T-cell (primary cell): ENCODE measurements at places on chromosomes 4 and X.

GRCh38 chr4:139815778-139816601 is 150.4 kb downstream of the MGST2 start:
- no peak for DNase-seq

DNA sequence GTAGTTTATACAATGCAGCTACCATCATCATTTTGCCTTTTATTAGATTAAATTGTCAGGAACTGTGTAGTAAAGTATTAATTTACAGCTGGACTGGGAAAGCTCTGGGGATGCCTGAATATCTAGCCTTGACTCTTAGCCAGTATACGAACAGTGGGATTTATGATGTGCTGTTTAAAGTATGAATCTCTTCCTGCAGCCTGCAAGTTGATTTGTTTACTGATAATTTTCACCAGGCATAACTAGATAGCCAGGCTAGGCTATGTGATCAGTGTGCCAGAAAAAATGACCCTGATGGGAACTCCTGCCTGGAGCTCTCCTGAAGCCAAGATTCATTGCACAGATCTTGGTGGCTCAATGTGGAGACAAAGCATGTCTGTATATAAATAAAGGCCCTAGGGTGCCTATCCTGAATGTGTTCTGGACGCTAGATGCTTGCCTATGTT is 119.2 kb downstream of the SCLT1 start:
- no peak for DNase-seq

GRCh38 chr4:148025981-148026380 is 294.1 kb downstream of the ARHGAP10 start:
- DNase-seq, result no peak

DNA sequence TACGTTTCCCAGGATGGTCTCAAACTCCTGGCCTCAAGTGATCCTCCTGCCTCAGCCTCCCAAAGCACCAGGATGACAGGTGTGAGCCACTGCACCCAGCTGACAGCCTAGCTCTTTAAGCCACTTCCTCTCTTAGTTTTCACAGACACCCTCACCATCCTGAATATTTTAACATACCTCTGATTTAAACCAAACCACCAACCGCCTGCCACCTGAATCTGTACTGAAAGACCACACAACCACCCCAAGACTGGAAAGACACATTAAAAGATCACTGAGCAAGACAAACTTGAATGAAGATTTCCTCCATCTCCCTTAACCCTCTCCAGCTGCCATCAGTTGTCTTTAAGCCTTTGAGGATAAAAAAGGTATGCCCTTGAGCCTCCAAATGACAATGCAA is 110.6 kb downstream of the SH3KBP1 start:
- peak; percentile 33 for DNase-seq

- no peak for DNase-seq
Observed at GRCh38 chrX:66731398-66731797, 92.5 kb upstream of the EDA2R start.

DNA sequence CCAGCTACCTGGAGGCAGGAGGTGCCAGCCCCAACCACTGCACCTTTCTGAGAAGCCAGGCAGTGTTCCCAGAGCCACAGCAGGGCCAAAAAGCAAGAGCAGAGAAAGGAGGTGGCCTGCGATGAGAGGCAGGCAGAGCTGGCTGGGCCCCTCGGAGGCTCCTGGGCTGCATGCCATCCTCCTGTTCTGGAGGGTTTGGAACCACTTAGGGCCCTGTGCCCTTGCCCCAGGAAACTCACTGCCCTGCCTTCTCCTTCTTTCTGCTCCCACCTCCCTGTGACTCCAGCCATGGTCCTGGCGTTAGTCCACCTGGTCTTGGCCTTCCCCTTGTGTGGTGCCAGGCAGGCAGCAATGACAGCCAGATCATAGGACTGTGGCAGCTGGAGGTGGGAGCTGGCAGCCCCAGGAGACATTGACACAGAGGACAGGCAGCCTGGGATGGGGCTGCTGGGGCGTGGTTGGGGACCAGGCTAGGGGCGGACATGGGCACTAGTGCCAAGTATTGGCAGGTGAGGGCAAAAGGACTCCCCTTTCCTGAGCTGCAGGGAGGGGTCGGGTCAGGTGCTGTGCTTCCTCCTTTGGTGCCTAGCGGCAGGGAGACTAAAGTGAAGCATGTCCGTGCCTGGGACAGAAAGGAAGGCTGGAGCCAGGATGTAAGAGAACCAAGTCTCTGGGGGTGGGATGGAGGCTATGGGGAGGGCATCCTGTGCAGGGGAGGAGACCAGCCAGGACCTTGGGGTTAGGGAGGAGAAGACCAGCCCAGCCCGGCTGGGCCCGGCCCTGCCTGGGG is 1.4 kb downstream of the APLN start:
- DNase-seq, result no peak

- DNase-seq, result no peak
Observed at GRCh38 chr4:12729384-12729783, 754.8 kb downstream of the RAB28 start.

- DNase-seq, result no peak
Observed at GRCh38 chr4:150680651-150681050, 98.7 kb downstream of the MAB21L2 start.

DNA sequence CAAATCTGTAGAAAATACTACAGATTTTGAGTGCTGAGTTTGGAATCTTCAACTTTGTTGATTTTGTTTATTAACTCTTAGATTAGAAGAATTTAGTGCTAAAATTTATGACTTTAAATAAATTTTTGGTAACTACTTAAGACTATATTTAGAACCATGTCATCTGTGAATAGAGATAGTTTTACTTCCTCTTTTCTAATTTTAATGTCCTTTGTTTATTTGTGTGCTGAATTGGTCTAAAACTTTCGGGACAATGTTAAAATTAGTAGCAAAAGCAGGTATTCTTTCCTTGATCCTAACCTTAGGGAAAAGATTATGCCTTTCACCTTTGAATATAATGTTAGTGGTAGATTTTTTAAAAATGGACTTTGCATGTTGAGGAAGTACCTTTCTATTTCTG is 119.7 kb upstream of the CXorf51A start:
- no peak for DNase-seq

- no peak for DNase-seq
Observed at GRCh38 chr4:147794787-147795413, 63.0 kb downstream of the ARHGAP10 start.

- DNase-seq, result no peak
Observed at GRCh38 chrX:84165711-84166110, 22.3 kb downstream of the RPS6KA6 start.
